ENCODE measurements at places on chromosomes 11 and 22. TPM values are rescaled to one million over a fixed set of nuclear protein-coding genes. Genes with fewer than 3 reads are reported as not detected.

MRPL40 gene
- 15.2 TPM for total RNA-seq

- DNase-seq: no peak
- peaks cover 3% of the 10 kb centered on the region for H3K36me3 ChIP-seq
- H3K4me3 ChIP-seq: peak overlapping the region; percentile 64
- H3K4me1 ChIP-seq: no peaks in the 10 kb centered on the region
These were observed 338.6 kb downstream of the SHANK2 start for GRCh38 chr11:70913715-70914231.

DNA sequence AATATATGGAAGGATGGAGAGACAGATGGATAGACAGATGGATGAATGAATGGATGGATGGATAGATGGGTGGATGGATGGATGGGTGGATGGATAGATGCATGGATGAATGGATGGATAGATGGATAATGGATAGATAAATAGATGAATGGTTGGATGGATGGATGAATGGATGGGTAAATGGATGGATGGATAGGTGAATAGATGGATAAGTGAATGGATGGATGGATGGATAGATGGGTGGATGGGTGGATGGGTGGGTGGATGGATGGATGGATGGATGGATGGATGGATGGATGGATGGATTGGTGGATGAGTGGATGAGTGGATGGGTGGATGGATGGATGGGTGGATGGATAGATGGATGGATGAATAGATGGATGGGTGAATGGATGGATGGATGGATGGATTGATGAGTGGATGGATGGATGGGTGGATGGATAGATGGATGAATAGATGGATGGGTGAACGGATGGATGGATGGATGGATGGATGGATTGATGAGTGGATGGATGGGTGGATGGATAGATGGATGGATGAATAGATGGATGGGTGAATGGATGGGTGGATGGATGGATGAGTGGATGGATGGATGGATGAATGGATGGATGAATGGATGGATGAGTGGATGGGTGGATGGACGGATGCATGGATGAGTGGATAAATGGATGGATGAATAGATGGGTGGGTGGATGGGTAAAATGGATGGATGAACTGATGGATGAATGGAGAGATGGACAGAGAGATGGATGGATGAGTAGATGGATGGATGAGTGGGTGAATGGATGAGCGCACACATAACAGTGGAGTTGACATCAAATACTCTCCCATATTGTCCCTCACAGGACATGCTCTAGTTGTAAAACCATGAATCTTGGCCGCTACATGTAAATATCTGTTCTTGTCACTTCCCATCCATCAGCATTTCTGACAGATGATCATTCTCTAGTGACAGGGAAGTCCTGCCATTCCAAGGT lies 8.8 kb downstream of the LSP1 start:
- H3K4me3 ChIP-seq: no peak overlapping the region
- H3K27me3 ChIP-seq: no peaks in the 10 kb centered on the region
- DNase-seq: no peak
- peaks cover 3% of the 10 kb centered on the region for H3K4me1 ChIP-seq

GRCh38 chr11:95780544-95780943 lies 9.0 kb downstream of the FAM76B start:
- no peak overlapping the region for H3K4me3 ChIP-seq
- DNase-seq: no peak
- H3K27ac ChIP-seq: no peak overlapping the region

KCNA4 gene
- not detected for total RNA-seq

- no peak overlapping the region for H3K27ac ChIP-seq
- DNase-seq: no peak
- no peak overlapping the region for H3K4me3 ChIP-seq
- no peaks in the 10 kb centered on the region for H3K4me1 ChIP-seq
These were observed 55.5 kb downstream of the CHRDL2 start for GRCh38 chr11:74675761-74676160.

- DNase-seq: peak; percentile 40
- H3K36me3 ChIP-seq: peaks cover 9% of the 10 kb centered on the region
- H3K4me3 ChIP-seq: peak overlapping the region; percentile 83
- H3K27ac ChIP-seq: no peak overlapping the region
These were observed 489 bp downstream of the RNF214 start for GRCh38 chr11:117232911-117233409.

GRCh38 chr22:28397306-28397705 lies 282.3 kb downstream of the TTC28 start:
- no peaks in the 10 kb centered on the region for H3K27me3 ChIP-seq
- peaks cover 5% of the 10 kb centered on the region for H3K36me3 ChIP-seq
- H3K4me1 ChIP-seq: no peaks in the 10 kb centered on the region
- no peak for DNase-seq

ANO1 gene
- 10.9 TPM for total RNA-seq

GRCh38 chr11:62888406-62888805 lies 7.7 kb downstream of the SLC3A2 start:
- no peak overlapping the region for H3K4me3 ChIP-seq
- H3K27me3 ChIP-seq: no peaks in the 10 kb centered on the region
- no peak for DNase-seq

- no peak overlapping the region for H3K27ac ChIP-seq
- no peak for DNase-seq
- H3K27me3 ChIP-seq: no peaks in the 10 kb centered on the region
- no peak overlapping the region for H3K4me3 ChIP-seq
These were observed 220.4 kb downstream of the ST3GAL4 start for GRCh38 chr11:126575849-126576248.

DNA sequence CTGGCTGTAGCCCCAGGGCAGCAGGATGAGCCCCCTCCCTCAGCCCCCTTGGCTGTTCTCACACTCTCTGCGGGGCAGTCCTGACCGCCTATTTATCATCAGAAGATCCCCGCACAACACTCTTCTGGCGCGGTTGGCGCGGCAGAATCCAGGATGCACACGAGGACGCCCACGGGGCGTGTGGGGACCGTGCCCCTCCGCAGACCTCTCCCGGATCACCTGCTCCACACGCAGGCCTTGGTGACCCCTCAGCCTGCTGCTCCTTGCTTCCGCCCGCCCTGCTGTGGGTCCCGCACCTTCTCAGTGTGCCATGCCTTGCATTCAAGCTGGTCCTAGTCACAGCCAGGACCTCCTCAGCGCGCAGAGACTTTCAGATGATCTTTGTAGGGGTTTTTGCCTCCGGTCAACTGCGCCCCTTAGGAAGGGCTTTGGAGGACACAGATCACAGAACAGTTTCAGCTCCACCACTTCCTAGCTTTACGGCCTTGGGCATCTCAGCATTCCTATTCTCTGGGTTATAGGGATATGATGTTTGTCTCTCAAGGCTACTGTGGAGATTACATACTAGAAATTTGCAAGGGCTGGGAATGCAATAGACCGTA lies 841 bp upstream of the TUB start:
- H3K27ac ChIP-seq: no peak overlapping the region
- no peak for DNase-seq
- H3K4me3 ChIP-seq: peak overlapping the region; percentile 73
- H3K4me1 ChIP-seq: peaks cover 10% of the 10 kb centered on the region

C1QTNF4 gene
- total RNA-seq: 8.7 TPM

SORL1 gene
- 64.4 TPM for total RNA-seq

DHCR7 gene
- 124 TPM for total RNA-seq

PLET1 gene
- total RNA-seq: not detected

DNA sequence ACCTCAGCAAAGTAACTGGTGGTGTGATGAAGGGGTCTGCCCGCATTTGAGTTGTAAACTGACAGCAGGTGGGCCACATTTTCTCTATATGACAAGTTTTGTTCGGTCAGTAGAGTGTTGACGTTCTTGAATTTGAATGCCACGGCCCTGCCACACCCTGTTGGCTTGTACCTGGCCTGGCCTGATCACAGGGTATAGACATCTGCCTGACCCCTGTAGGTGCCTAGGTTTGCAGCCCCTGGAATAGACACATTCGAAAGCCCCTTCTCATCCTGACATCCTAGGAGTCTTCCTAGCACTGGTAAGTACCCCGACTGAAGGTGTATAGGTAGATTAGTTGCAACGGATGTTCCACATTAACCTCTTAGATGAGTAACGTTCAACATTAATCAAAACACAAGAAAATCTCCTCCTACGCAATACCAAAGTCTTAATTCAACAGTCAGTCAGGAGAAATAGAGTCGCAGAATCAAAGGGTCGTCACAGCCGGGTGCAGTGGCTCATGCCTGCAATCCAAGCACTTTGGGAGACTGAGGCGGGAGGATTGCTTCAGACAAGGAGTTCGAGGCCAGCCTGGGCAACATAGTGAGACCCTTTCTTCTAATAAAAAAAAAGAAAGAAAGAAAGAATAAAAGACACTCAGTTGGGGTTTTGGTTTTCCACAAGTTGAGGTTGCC lies 43.6 kb upstream of the CD5 start:
- H3K4me1 ChIP-seq: no peaks in the 10 kb centered on the region
- H3K4me3 ChIP-seq: no peak overlapping the region
- no peaks in the 10 kb centered on the region for H3K36me3 ChIP-seq
- peak; percentile 4 for DNase-seq

RGL4 gene
- not detected for total RNA-seq

GRCh38 chr11:8232414-8232813 lies 31.3 kb downstream of the LMO1 start:
- no peak overlapping the region for H3K27ac ChIP-seq
- H3K27me3 ChIP-seq: no peaks in the 10 kb centered on the region
- no peaks in the 10 kb centered on the region for H3K36me3 ChIP-seq
- H3K4me1 ChIP-seq: no peaks in the 10 kb centered on the region
- DNase-seq: no peak

JHY gene
- total RNA-seq: 0.79 TPM

PLEKHB1 gene
- total RNA-seq: 34.0 TPM

OTOG gene
- total RNA-seq: 0.86 TPM

GRCh38 chr11:116901964-116902688 lies 64.7 kb upstream of the APOA1 start:
- no peak for DNase-seq
- no peak overlapping the region for H3K4me3 ChIP-seq
- H3K36me3 ChIP-seq: peaks cover 11% of the 10 kb centered on the region
- H3K4me1 ChIP-seq: no peaks in the 10 kb centered on the region

DNA sequence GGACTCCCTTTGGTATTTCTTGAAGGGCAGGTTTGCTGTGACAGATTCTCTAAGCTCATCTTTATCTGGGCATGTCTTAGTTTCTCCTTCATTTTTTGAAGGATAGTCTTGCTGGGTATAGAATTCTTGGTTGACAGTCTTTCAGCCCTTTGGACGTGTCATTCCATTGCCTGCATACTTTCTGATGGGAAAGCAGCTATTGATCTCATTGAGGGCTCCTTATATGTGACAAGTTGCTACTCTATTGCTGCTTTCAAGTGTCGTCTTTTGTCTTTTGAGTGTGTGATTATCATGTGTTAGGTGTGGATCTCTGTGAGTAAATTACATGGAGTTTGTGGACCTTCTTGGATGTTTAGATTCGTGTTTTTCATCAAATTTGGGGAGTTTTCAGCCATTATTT lies 21.9 kb downstream of the IGHMBP2 start:
- H3K4me1 ChIP-seq: no peaks in the 10 kb centered on the region
- H3K27me3 ChIP-seq: no peaks in the 10 kb centered on the region
- no peak overlapping the region for H3K4me3 ChIP-seq
- H3K36me3 ChIP-seq: peaks cover 90% of the 10 kb centered on the region
- H3K27ac ChIP-seq: no peak overlapping the region

DNA sequence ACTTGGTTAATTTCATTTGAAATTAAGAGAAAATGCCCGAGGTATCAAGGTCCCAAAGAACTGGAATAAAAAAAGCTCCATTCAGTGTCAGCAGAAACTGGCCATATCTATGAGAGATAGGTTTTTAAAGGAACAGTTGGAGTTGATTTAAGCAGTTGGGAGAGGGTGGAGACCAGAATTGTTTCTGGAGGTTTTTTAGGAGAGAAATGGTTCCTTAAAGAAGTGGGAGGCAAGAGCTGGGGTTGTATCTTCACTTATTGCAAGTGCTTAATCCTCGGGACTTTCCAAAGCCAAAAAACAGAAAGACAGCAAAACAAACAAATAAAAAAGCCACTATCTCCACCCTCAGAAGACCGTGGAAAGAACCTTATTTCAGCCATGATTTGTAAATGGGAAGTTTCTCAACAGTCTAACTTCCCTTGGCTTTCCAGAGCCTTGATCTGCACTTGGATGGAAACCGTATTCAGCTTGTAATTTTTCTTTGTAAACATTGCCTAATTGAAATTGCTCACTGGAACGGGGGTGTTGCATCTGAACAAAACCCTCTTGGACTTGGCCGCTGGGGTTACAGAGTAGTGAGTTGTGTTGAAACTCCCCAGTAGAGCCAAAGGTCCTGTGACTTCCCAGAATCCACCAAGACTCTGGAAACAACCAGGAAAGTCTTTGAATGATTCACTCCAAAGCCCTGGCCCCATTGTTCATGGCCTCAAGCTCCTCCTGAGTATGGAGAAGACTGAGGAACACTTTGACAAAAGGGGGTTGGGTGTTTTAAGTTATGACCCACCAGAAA lies 115.6 kb downstream of the SLC1A2 start:
- H3K27ac ChIP-seq: no peak overlapping the region
- no peaks in the 10 kb centered on the region for H3K27me3 ChIP-seq
- H3K4me3 ChIP-seq: no peak overlapping the region

DNA sequence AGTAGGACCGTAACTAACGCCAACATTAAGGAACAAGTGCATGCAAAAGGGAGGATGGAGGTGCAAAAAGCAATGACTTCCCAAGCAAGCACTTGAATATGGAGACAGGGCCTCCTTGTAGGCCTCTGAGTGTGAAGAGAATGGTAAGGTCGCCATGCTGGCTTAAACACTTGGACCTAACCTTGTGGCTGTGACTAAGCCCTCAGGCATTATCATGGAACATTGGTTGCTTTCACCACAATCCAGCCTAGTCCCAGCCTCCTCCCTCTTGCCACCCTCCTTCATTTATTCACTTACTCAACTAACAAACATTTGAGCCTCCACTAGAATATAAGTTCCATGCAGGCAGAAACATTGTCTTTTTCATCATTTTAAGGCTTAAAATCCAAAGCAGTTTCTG lies 11.9 kb upstream of the SYTL2 start:
- no peaks in the 10 kb centered on the region for H3K4me1 ChIP-seq
- no peaks in the 10 kb centered on the region for H3K27me3 ChIP-seq
- no peak for DNase-seq
- no peaks in the 10 kb centered on the region for H3K36me3 ChIP-seq

GRCh38 chr11:35461917-35462538 lies 42.7 kb upstream of the SLC1A2 start:
- no peaks in the 10 kb centered on the region for H3K36me3 ChIP-seq
- H3K4me1 ChIP-seq: no peaks in the 10 kb centered on the region
- H3K4me3 ChIP-seq: no peak overlapping the region
- H3K27ac ChIP-seq: no peak overlapping the region

CALCA gene
- total RNA-seq: 0.29 TPM

DNA sequence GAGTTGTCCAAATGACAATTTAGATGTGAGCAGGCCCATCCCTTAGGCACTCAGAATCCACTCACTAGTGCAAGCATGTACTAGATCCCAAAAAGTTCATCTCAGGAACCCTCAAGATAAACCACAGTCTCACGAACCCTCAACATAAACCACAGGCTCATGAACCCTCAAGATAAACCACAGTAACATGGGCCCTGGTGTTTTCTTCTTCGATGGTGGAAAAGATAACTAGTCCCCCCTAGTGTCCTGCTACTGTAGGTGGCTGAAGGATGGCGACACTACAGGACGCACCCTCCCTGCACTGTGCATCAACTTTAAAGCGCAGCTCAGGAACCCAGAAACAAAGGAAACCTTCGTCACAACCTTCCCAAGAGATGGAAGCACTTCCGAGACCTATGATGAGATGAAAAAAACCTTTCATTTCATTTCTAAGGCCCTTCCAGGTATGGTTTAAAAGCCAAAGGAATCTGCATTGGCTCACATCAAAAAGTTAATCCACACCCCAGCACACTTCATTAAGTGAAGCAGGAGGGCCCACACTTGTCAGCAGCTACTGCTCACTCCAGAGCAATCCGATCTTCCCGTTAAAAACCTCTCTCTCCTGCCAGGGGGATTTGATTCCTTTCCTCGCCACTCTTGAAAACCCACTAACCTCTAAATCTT lies 2.4 kb downstream of the LARGE1 start:
- peaks cover 2% of the 10 kb centered on the region for H3K36me3 ChIP-seq
- H3K27me3 ChIP-seq: no peaks in the 10 kb centered on the region
- no peak overlapping the region for H3K27ac ChIP-seq

PANX3 gene
- not detected for total RNA-seq
